ENCODE measurements at places on chromosomes 1 and 21. TPM values are rescaled to one million over a fixed set of nuclear protein-coding genes. Genes with fewer than 3 reads are reported as not detected.

DNA sequence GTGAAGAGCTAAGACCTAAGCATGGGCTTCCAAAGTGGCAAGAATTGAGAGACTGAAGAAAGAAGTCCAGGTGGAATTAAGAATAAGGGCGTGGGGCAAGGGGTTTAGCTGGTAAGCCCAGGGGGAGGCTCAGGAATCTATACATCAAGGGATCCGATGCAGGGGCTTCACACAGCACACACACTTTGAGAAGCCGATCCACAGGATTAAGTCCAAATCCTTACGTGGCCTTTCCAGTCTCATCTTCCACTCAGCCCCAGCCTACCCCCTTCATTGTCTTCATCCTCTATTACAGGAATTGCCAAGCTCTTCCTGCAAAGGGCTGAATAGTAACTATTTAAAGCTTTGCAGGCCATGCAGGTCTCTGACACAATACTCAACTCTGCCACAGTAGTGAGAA, 101.3 kb downstream of the TGFBR3 start:
- no peak for DNase-seq

GRCh38 chr1:89865498-89866382, 44.9 kb downstream of the LRRC8D start:
- no peak for DNase-seq

DNA sequence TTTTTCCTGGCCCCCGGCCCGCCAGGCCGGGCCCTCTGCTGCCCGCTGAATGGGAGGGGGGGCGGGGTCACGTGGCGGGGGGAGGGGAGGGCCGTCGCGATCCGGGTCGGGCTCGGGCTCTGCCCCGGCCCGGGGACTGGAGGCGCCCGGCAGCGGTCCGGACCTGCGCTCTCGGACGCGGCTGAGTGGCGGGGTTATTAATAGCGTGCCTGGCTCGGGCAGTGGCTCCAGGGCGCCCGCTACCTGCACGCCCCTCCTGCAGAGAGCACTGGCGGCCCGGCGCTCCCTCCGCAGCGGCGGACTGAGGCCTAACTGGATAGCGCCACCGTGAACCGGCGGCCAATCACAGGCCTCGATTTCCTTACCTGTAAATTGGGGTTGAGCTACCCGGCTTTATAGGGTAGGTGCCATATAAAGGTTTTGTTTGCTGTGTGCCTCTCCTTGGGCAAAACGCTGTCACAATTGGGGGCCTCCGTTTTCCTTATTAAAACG, 28.1 kb downstream of the AHDC1 start:
- DNase-seq: no peak

The ADGRB2 gene
- 9.4 TPM for total RNA-seq

The SUSD4 gene
- 12.9 TPM for total RNA-seq
